Heart left ventricle (tissue), 16 donors: ENCODE measurements at places on chromosomes 2 and 18. TPM values are rescaled to one million over a fixed set of nuclear protein-coding genes. Genes with fewer than 3 reads are reported as not detected.

Gene CHRND
- not detected for total RNA-seq

DNA sequence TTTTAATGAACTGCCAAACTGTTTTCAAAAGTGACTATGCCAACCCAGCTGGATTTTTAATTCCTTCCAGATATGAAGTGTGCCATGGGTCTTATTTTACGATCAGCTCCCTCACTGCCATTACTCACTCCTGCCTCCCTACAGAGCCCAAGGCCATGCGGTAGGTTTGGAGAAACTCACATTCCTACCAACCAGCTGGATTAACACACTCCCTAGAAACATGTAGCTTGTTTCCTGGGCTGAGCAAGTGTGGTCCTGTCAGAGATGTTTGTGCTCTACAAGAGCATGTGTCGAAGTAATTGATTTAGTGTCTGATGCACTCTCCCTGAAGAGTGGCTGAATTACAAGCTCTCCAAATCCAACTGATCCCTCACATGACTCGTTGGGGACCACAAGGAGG, 82.5 kb downstream of the SPP2 start:
- no peaks in the 10 kb centered on the region for H3K36me3 ChIP-seq
- DNase-seq = no peak
- peaks cover 9% of the 10 kb centered on the region for H3K27me3 ChIP-seq
- no peak overlapping the region for H3K27ac ChIP-seq
- no peaks in the 10 kb centered on the region for H3K4me1 ChIP-seq

DNA sequence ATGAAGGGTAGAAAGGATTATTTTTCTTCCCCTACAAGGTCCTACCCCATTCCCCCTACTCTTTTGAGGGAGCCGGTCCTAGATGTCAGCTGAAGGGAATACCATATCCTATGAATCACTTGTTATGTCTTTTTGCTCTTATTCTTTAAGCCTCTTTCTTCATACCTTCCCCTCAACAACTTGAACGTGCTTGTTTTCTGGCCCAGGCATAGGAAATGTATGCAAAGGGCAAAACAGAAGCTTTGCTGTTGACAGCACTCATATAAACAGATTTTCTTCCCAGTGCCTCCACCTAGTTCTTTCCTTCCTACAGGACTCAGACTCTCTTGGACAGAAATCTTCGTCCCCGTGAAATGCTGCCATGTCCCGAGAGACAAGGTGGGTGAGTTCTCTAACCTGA, 64.6 kb downstream of the TMEM17 start:
- H3K4me1 ChIP-seq = no peaks in the 10 kb centered on the region
- H3K27me3 ChIP-seq = no peaks in the 10 kb centered on the region
- no peaks in the 10 kb centered on the region for H3K36me3 ChIP-seq
- no peak overlapping the region for H3K27ac ChIP-seq
- DNase-seq = no peak
- no peak overlapping the region for H3K4me3 ChIP-seq

Gene NT5DC4
- not detected for total RNA-seq

Gene CHST10
- total RNA-seq = 14.1 TPM

- no peak overlapping the region for H3K4me3 ChIP-seq
- H3K27me3 ChIP-seq = no peaks in the 10 kb centered on the region
- H3K27ac ChIP-seq = no peak overlapping the region
- DNase-seq = no peak
- H3K4me1 ChIP-seq = no peaks in the 10 kb centered on the region
- no peaks in the 10 kb centered on the region for H3K36me3 ChIP-seq
Observed at GRCh38 chr18:41320100-41320499, 634.9 kb upstream of the PIK3C3 start.

DNA sequence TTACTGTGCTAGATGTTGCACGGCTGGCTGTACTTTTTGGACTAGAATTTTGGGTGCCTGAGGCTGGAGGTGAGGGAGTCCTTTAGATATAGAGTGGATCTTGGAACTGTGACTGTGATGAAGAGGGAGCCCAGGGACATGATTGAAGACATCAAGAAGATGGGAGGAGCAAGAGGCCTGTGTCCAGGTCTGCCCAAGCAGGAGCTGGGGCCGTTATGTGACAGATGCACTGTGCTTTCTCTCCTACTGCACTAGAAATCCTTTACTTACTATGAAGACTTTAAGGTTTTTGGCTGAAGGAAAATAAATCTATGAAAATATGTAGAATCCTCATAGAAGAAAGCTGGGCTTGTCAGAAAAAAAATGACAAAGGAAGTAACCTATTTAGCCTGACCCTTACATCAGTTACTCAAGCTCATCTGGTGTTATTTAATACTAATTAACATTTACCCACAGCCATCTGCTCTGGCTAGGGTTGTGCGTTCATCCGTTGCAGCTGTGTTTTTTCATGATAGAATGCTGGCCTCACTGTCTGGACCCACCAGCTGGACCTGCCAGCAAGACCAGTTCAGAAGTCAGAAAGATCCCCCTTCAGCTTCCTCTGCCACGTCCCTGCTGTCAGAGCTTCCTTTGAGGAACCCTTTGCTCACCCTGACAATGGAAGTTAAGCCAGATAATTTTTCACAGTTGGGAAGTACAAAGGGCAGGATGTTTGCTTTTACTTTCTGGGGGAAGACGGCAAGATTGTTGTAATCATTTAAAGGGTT, 16.7 kb downstream of the TSN start:
- DNase-seq = no peak
- H3K27ac ChIP-seq = no peak overlapping the region
- no peak overlapping the region for H3K4me3 ChIP-seq
- H3K36me3 ChIP-seq = peaks cover 28% of the 10 kb centered on the region
- H3K4me1 ChIP-seq = no peaks in the 10 kb centered on the region
- no peaks in the 10 kb centered on the region for H3K27me3 ChIP-seq

Gene TFPI
- 19.9 TPM for total RNA-seq

DNA sequence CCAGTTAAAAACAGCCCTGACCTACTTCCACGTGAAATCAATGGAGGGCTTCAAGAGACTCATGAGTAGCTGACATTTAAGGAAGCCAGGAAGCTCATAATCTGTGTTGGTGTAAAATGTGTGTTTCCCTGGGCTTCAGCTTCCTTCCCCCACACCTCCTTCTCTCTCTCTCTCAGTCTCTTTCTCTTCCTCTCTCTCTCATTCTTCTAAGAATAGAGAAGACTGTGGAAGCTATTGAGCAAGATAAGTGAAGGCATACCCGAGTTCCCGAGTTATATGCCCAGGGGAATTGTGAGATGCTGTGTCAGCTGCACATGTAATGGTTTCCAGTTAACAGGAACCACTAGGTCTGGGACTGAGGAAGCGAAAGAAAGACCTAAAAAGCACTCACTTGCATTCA, 199.4 kb downstream of the NYAP2 start:
- no peak overlapping the region for H3K4me3 ChIP-seq
- no peak for DNase-seq
- no peaks in the 10 kb centered on the region for H3K4me1 ChIP-seq
- H3K27me3 ChIP-seq = no peaks in the 10 kb centered on the region

Gene FARSB
- total RNA-seq = 18.5 TPM

GRCh38 chr2:54872780-54873179, 149.3 kb downstream of the EML6 start:
- no peaks in the 10 kb centered on the region for H3K27me3 ChIP-seq
- no peaks in the 10 kb centered on the region for H3K4me1 ChIP-seq
- no peak overlapping the region for H3K27ac ChIP-seq
- H3K4me3 ChIP-seq = no peak overlapping the region
- no peak for DNase-seq

Gene FNDC4
- 3.8 TPM for total RNA-seq

- DNase-seq = peak; percentile 31
- H3K27ac ChIP-seq = no peak overlapping the region
- no peaks in the 10 kb centered on the region for H3K27me3 ChIP-seq
Observed at GRCh38 chr18:79583984-79584401, 95.6 kb upstream of the CTDP1 start.

DNA sequence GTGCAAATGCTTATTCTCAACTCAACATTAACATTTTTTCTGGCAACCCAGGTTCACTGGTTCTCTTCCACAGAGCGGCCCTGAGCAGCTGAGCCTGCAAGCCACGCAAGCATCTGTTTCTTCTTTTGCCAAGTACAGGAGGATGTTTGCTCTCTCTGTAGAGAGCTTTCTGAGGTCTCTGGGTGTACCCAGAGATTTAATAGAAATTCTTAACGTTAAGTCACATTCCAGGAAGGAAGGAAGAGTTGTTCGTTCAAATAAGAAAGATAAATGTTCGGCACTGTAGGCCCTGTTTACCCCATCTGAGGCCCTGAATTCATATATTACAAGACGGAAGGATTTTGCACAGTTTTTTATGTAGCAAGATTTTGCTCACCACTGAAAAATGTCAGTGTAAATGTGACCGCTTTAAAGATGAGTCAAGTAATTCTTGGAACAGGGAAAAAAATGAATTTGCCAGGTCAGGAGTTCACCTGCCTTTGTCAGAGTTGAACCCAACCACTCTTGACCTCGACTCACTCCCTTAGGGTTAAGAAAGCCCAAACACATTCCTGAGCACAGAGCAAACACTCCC, 30.1 kb downstream of the KCTD18 start:
- H3K4me1 ChIP-seq = no peaks in the 10 kb centered on the region
- H3K27ac ChIP-seq = no peak overlapping the region
- H3K27me3 ChIP-seq = no peaks in the 10 kb centered on the region

GRCh38 chr2:207166039-207166348, 246 bp upstream of the KLF7 start:
- H3K4me1 ChIP-seq = peaks cover 49% of the 10 kb centered on the region
- peak; percentile 100 for DNase-seq
- H3K27me3 ChIP-seq = no peaks in the 10 kb centered on the region
- H3K36me3 ChIP-seq = no peaks in the 10 kb centered on the region
- H3K27ac ChIP-seq = peak overlapping the region; percentile 100

DNA sequence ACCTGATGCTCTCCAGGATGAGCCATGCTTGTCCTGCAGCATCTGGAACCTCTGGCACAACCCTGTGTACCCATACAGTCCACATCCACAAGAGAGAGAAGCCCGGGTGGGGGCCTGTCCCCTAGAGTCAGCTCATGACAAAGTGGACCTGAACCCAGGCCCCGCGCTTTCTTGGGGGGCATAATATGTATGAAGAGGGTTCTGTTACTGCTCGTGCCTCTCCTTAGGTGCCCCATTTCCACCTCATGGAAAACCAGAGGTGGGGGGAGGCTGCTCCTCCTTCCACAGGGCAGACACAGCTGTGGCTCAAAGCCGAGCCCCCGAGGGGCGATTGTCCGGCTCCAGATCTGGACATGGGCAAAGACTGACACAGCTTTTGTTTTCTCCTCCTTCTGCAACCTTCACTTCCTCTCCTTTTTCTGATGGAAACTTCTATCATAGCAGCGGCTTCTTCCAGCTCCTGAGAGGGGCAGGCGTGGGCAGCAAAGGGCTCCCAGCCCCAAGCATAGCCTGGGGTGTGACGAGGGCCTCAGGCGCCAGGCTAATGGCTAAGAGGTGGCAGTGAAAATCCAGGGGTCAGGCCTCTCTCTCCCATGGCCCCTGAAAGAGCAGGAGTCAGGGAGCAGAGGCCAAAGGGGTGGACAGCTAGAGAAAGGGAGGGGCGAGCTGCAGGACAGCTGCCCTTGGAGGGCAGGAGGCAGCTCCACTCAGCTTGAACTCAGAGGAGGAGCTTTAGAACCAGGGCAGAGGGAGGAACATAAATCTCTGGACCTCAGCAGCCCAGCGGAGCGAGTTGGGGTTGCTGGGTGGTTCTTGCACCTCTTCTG, 155.5 kb downstream of the ZFP36L2 start:
- H3K27ac ChIP-seq = peak overlapping the region; percentile 77
- no peak for DNase-seq
- H3K27me3 ChIP-seq = no peaks in the 10 kb centered on the region
- H3K4me3 ChIP-seq = no peak overlapping the region
- H3K4me1 ChIP-seq = peaks cover 11% of the 10 kb centered on the region

- no peaks in the 10 kb centered on the region for H3K36me3 ChIP-seq
- no peak overlapping the region for H3K27ac ChIP-seq
- no peak for DNase-seq
- no peak overlapping the region for H3K4me3 ChIP-seq
Observed at GRCh38 chr2:236765478-236765877, 195.9 kb downstream of the ACKR3 start.

Gene NPPC
- total RNA-seq = 2.7 TPM

- H3K27me3 ChIP-seq = no peaks in the 10 kb centered on the region
- H3K4me1 ChIP-seq = no peaks in the 10 kb centered on the region
- no peaks in the 10 kb centered on the region for H3K36me3 ChIP-seq
Observed at GRCh38 chr18:4842751-4843150, 354.3 kb downstream of the AKAIN1 start.

DNA sequence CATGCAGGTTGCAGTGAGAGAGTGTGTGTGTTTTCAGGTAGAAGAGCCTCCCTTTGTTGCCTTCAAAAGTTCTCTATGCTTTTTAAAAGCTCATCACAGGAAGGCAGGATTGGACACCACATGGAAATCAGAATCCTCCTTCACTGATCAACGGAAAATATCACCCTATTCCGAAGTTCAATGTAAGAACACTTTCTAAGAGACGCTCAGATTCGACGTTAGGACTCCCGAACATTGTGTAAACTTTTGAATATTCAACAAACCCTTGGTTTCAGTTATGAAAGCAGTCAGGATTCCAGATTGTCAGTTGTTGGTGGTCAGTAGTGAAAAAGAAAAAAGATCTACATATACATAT, 561.4 kb upstream of the ID2 start:
- no peak for DNase-seq
- no peaks in the 10 kb centered on the region for H3K27me3 ChIP-seq
- H3K36me3 ChIP-seq = no peaks in the 10 kb centered on the region
- peaks cover 28% of the 10 kb centered on the region for H3K4me1 ChIP-seq
- H3K4me3 ChIP-seq = no peak overlapping the region
